Activated T-cell treated with anti-CD3 and anti-CD28 coated beads for 1 hour (primary cell): ENCODE measurements at places on chromosomes 6 and 20.

- no peak for DNase-seq
Observed at GRCh38 chr6:133360194-133360593, 119.0 kb downstream of the EYA4 start.

DNA sequence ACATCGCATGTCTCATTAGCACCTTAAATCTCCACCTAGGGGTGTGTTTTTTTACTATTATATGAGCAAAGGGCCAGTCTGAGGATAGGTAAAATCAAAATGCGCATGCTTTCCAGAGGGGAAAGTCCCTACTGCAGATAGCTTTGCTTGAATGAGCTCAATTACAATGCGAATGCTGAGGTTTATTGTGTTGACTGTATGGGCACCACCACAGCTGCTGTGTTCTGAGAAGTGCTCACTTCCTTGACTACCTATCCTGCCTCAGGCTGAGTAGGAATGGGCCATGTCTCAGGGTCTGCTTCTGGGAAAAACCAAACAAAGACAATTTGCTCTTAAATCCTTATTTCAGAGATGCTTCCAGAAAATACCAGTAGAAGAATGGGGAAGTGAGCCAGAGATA is 36.6 kb downstream of the MOCS1 start:
- DNase-seq = no peak

GRCh38 chr20:46546936-46547335 is 3.5 kb downstream of the OCSTAMP start:
- DNase-seq = no peak

DNA sequence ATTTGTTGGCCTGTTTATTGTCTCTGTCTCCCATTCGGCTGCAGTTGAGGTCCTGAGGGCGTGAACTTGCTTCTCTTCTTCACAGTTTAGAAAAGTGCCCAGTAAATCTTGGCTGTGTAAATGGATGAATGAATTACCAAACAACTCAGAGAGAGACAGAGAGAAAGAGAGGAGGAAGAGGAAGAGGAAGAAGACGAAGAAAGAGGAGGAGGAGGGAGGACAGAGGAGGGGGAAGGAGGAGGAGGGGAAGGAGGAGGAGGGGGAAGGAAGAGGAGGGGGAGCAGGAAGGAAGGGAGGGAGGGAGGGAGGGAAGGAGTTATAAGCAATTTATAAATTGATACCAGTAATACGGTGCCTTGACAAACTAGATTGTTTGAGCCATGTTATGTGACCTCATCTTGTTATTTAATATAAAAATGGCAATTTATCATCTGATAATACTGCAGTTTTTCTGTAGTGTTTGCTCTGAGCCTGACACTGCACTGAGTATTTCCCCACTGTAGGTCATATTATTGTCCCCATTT is 18.7 kb downstream of the HCK start:
- DNase-seq = no peak

- DNase-seq = no peak
Observed at GRCh38 chr20:57126481-57127092, 139.9 kb downstream of the BMP7 start.

GRCh38 chr20:63007646-63008488 is 1.1 kb upstream of the BHLHE23 start:
- no peak for DNase-seq

DNA sequence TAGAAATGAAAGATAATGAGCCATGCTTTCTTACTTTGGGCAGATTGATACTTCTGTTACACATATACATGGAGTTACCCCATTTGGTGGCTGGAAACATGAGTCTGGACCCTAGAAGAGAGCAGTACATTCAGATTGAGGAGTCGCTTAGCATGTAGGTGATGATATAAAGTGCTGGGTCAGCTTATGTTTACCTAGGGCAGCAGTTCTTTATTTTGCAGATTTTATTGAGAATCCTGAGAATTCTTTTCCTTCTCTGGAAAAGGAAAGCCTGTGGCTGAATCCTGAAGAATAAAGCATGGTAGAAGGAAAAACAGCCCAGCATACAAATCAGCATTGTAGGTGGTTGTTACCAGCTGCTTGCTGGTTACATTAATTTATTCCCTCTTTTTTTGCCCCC is 91.2 kb downstream of the SMAP1 start:
- no peak for DNase-seq

GRCh38 chr6:166289207-166290060 is 18.8 kb downstream of the PRR18 start:
- DNase-seq = no peak

- DNase-seq = no peak
Observed at GRCh38 chr6:20126102-20126752, 86.0 kb downstream of the MBOAT1 start.

DNA sequence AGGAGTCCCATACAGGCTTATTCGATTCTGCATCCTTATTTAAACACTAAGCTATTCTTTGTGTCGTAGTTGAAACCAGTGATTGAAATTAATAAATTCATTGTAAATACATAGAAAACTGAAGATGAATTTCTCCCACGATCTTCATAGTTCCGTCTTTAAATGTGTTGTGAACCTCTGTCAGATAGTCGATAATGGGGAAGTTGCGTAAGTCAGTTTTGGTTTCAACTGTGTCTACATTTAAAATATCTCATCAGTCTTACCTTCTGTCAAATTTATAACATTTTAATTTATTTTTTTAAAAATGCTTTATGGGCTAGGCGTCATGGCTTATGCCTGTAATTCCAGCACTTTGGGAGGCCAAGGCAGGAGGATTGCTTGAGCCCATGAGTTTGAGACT is 12.7 kb downstream of the STX11 start:
- DNase-seq = no peak

- no peak for DNase-seq
Observed at GRCh38 chr20:48530957-48531356, 296.8 kb downstream of the PREX1 start.

- DNase-seq = no peak
Observed at GRCh38 chr20:58511364-58511763, 3.8 kb downstream of the APCDD1L start.

- no peak for DNase-seq
Observed at GRCh38 chr6:153563001-153563400, 431.9 kb upstream of the RGS17 start.

DNA sequence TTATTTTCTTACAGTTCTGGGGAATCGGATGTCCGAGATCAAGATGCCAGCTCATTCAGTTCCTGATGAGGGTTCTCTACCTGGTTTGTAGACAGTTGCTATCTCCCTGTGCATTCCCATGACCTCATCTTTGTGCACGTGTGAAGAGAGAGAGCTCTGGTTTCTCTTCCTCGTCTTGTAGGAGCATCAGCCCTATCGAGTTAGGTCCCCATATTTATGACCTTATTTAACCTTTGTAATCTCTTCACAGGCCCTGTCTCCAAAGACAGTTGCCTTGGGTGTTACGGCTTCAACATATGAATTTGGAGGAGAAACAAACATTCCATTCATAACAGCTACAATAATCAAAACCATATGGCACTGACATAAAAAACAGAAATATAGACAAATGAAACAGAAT is 455.3 kb downstream of the HACE1 start:
- DNase-seq = no peak

DNA sequence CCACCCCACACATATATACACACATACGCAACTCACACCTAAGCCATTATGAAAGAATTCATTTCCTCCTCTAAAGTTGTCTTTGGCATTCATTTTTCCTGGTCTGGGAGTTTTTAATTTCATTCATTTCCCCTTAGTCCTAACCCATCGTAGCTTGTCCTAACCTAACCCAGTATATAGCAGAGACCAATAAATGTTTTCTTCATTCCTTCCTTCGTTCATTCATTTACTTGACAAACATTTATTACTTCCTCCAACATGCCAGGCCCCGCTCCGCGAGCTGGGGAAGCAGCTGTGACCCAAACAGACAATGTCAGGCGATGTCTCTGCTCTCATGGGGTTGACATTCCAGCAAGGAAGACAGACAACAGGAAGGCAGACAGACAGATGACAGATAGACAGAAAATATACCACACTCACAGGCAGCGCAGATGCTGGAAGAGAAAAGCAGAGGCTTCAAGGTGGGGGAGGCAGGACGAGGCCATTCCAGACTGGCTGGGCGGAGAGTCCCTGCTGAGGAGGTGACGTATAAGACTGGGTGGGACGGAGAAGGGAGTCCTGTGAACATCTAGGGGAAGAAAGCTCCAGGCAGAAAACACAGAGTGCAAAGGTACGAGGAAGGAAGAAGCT is 33.7 kb upstream of the SIRPA start:
- no peak for DNase-seq

- DNase-seq = no peak
Observed at GRCh38 chr20:63174309-63175037, 41.5 kb downstream of the YTHDF1 start.

DNA sequence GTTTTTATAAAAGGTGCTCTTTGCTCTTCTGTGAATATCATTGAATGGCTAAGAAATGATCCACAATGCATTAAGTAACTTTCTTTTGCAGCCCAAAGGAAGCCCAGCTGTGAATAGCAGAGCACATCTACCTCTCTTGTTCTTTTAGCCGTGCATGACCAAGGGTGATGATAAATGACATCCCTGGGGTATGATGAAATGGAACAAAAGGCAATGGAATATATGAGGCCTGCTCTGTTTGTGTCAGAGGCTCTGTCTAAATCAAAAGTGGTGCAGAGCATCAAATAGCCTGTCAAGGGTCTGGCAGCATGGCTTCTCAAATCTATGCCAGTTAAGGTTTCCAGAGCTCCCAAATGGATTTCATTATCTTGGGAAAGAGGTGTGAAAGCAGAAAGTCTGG is 362.6 kb upstream of the RNF217 start:
- no peak for DNase-seq

DNA sequence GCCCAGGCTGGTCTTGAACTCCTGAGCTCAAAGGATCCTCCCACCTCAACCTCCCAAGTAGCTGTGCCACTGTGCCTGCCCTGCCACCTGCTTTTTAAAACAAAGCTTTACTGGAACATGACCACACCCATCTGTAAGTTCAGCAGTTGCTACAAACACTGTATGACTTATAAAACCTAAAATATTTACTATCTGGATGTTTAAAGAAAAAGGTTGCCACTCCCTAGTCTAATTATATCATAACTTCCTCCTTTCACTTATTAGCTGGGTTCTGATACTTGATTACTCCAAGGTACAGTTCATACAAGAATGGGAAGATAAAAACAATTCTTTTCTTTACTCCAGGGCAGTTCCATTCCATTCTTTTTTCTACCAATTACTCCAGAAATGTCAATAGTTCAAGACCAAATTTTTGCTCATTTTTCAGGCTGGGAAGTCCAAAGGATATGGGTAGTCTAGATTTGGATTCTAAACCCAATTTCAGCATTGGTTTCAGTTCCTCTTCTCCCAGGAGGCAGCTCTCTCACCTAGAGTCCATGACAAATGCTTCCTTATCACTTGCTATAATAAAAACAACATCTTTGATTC is 63.1 kb downstream of the SEC63 start:
- DNase-seq = no peak
